ENCODE measurements at places on chromosomes 16 and 17.

DNA sequence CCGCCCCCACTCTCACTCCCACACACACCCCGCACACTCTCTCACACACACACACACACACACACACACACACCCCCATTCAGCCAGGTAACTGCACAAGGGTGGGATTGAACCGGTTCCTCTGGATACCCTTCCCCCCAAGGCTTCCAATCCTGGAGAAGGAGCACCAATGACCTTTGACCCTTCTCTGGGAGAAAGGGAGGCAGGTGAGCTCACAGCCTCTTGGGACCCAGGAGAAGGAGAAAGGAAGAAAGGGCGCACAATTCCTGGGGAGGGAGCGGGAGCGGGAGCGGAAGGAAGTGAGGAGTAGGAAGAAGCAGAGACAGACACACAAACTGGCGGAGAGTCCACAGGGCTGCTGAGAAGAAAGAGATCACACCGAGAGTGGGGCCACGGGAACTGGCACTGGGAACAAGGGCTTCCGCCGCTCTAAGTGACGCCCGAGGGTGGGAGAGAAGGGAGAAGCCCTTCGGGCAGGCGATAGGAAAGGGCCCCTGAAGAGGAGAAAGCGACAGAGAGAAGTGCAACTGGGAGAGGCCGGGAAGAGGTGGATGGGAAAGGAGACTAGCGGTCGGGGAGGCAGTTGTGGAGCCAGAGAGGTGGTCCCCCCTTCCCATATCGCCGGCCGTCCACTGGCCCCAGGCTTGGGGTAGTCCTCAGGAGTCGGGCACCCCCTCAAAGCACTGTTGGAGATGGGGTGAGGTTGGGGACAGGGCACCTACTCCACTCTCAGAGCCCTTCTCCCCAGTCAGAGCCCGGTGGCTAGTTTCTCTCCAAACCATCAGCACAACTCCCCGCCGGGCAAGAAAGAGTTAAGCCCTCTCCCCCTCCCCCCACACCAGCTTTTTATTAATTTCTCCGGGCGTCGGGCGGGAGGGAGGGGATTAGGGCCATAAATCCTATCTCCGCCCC, 1.3 kb downstream of the SAMD14 start:
- DNase-seq: no peak

GRCh38 chr16:67545665-67546024, 16.7 kb upstream of the CTCF start:
- no peak for DNase-seq

- no peak for DNase-seq
Observed at GRCh38 chr17:21276264-21276588, 8.3 kb upstream of the MAP2K3 start.

DNA sequence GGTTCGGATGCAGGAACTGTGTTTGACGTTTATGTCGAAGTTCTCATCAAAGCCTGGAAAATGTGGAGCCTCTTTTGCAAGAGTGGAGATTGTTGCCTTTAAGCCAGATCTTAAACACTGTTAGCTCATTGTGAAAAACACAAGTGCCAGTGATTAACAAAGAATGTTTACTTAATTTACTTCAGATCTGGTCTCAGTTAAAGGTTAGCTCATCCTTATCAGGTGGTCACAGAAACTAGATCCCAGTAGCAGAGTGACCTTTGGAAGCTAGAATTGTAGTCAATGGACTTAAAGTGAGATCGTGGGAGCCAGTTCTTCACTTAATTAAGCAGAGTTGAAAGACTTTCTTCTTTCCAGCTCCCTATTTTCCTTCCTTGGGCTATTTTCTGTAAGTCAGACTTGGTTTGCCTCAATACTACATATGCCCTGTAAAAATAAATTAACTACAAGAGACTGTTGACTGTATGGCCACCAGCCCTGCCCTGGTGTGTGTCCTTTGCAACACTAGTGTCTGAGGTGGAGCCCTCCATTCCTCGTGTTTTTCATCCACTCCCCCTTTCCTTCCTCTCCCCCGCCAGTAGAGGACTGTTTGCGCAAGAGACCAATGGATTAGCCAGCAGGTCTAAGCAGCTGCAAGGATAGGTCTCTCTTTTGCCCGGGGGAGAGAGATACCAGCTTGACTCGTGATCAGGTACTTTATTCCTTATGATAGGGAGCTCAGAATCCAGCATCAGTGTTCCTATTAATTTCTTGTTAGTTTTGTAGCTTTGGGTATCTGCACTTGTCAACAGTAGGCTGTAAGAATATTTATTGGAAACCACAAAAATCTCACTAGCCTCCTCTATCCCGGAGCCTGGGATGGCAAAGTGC, 20.2 kb downstream of the FBXO39 start:
- DNase-seq: no peak

DNA sequence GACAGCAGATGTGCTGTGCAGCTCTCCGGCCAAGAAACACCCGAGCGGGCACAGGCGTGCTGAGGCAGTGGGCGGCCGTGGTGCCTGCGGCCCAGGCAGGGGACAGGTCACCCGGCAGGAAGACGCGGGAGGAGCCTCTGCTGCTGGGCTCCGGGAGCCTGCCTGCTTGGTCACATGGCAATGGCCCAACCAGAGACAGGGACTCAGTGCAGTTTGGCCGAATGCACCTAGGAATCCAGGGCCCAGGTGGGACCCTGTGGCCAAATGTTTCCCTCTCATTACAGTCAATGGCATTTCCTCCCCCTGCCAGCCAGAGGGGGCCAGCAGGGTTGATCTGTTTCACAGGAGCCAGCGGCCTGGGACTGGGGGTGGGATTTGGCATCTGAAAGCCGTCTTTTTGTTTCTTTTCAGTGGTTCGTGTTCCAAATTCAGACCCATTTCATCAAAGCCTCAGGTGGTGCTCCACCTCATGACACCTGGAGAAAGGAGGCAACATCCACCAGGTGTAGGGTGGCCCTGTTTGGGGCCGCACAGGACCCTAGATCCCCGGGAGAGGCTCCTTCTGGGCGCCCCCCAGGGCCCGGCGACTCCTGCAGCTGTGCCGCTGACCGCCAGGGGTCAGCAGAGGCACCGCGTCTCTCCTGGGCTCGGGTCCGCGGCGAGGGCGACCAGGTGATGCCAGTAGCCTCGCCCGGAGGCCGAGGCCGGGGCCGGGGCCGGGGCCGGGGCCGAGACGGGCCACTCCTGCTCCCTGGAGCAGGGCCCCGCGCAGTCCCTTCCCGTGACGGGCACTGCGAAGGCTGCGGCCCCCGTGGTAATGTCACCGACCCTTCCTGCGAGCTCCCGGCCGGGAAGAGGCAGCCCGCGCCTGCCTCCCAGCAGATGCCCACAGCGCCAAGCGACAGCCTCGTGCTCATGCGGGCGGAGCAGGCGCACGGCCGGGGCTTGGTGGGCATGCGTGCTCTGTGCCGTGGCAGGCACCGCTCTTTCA, 118.5 kb downstream of the C16orf78 start:
- DNase-seq: peak; percentile 55

Data from activated naive CD4-positive, alpha-beta T cell treated with anti-CD3 and anti-CD28 coated beads, Interleukin-2, amount 10 ng/mL, durations not matched to agents 7 days and 5 days (primary cell).